ENCODE measurements at places on chromosomes 6 and 20. TPM values are rescaled to one million over a fixed set of nuclear protein-coding genes. Genes with fewer than 3 reads are reported as not detected.
A peak's percentile ranks its signal among the peaks of the same experiment; 100 is the strongest.

The PHACTR3 gene
- polyA plus RNA-seq, result 4.7 TPM

The SPATS1 gene
- 0.13 TPM for polyA plus RNA-seq

The CDSN gene
- 0.07 TPM for polyA plus RNA-seq

GRCh38 chr6:11613858-11614257, 76.3 kb downstream of the TMEM170B start:
- DNase-seq, result no peak
- H3K4me1 ChIP-seq, result no peaks in the 10 kb centered on the region
- H3K4me3 ChIP-seq, result no peak overlapping the region
- no peak overlapping the region for H3K27ac ChIP-seq
- no peaks in the 10 kb centered on the region for H3K36me3 ChIP-seq

- no peaks in the 10 kb centered on the region for H3K27me3 ChIP-seq
- DNase-seq, result no peak
- no peak overlapping the region for H3K27ac ChIP-seq
- H3K36me3 ChIP-seq, result no peaks in the 10 kb centered on the region
- H3K4me1 ChIP-seq, result no peaks in the 10 kb centered on the region
Observed at GRCh38 chr6:148313488-148313887, 29.1 kb upstream of the SASH1 start.

DNA sequence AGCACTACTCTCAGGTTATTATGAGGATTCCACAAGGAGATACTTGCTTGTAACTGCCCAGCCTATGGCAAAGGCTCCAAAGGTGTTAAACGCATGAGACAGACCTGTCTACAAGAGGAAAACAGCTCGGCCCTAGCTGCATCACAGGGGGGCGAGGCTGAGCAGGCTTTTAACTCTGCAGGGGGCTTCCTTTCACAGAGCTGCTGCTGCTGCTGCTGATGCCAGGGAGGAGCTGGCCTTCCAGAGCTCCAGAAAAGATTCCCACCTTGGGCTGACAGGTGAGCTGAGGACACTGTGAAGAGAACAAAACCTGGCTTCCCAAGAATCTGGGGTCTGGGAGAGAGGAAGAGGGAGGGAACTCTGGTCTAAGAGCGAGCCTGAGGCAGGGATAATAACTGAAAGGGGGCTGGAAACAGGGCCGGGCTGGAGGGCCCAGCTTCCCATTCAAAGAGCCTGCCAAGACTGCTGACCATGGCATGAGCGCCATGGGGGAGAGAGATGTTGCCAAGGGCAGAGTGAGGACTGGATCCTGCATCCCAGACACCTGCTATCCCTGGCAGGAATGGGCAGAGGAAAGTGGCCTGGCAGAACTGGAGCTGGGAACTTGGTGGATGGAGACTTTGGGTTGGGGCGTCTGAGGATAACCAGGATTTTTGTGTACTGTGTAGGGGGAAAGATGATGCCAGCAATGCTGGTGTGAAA, 211.1 kb upstream of the LRFN2 start:
- DNase-seq, result no peak
- H3K27me3 ChIP-seq, result peaks cover 2% of the 10 kb centered on the region
- H3K36me3 ChIP-seq, result no peaks in the 10 kb centered on the region

DNA sequence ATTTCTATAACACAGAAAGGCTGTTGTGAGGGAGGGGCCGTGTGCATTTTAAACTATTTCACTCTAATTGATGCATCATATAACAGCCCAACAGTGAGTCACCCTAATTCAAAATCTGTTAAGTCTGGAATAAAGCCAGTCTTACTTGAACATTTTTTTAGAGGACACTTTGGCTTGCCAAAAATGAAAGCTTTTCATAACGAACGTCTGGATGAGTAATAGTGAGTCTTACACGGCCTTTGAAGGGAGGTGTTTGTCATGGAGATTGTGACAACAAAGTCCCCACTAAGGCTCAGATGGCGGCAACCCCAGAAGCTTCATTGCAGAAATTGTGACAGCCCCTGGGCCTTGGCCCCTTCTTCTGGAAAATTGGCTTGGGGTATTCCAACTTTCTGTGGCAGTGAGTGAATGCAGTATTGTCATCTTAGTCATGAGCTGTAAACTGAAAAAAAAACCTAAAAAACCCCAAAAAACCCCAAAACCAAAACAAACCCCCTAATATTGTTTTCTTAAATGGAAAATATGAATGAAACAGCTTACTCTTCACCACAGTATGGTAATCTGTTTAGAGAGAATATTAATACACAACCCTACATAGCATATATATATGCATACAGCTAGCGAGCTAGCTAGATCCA, 92.6 kb upstream of the CLDN20 start:
- H3K4me3 ChIP-seq, result no peak overlapping the region
- DNase-seq, result peak; percentile 29
- H3K27ac ChIP-seq, result peak overlapping the region; percentile 48
- H3K27me3 ChIP-seq, result no peaks in the 10 kb centered on the region
- no peaks in the 10 kb centered on the region for H3K4me1 ChIP-seq

- no peaks in the 10 kb centered on the region for H3K36me3 ChIP-seq
- no peak overlapping the region for H3K4me3 ChIP-seq
- H3K27ac ChIP-seq, result no peak overlapping the region
- peak; percentile 44 for DNase-seq
- peaks cover 4% of the 10 kb centered on the region for H3K4me1 ChIP-seq
- no peaks in the 10 kb centered on the region for H3K27me3 ChIP-seq
Observed at GRCh38 chr6:119352001-119352400, 2.4 kb upstream of the MAN1A1 start.

DNA sequence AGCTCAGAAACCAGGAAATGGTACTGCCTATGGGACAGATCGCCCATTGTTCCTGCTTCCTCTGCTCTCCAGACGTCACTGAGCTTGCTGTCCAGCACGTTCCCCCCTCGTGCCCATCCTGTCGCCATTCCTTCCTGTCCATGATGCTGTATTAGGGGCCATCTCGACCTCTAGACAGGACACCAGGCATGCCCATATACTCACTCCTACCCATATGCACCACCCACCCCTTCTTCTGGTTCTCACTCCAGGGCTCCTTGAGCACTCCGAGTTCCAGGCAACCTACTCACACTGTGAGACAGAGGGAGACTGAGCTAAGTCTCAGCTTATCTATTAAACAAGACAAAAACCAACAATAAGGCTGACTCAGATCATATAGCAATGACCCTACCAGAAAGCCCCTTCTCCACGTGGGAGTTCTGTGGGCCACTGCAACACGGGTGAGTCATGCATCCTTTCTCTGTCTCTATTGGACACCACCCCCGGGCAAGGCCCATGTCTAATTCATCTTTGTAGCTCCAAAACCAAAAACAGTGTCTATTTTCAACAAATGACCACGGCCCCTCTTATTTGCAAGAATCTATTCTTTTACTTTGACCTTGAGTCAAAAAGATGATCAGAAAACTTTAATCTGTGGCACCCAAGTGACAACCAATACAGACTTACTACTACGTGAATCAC, 65.7 kb downstream of the PSMG4 start:
- H3K4me1 ChIP-seq, result no peaks in the 10 kb centered on the region
- H3K27ac ChIP-seq, result peak overlapping the region; percentile 82
- no peak for DNase-seq
- no peaks in the 10 kb centered on the region for H3K27me3 ChIP-seq
- H3K36me3 ChIP-seq, result no peaks in the 10 kb centered on the region
- no peak overlapping the region for H3K4me3 ChIP-seq

GRCh38 chr6:138688580-138688979, 85.0 kb upstream of the CCDC28A start:
- H3K4me1 ChIP-seq, result peaks cover under 1% of the 10 kb centered on the region
- DNase-seq, result no peak
